ENCODE measurements at places on chromosomes 2 and 18. TPM values are rescaled to one million over a fixed set of nuclear protein-coding genes. Genes with fewer than 3 reads are reported as not detected.

- no peak overlapping the region for H3K4me3 ChIP-seq
- DNase-seq = no peak
- no peaks in the 10 kb centered on the region for H3K4me1 ChIP-seq
Measured at GRCh38 chr18:50749421-50749820, 70.4 kb downstream of the MRO start.

GRCh38 chr2:26989156-26989555 lies 18.7 kb downstream of the MAPRE3 start:
- no peak overlapping the region for H3K27ac ChIP-seq
- no peaks in the 10 kb centered on the region for H3K27me3 ChIP-seq
- no peak overlapping the region for H3K4me3 ChIP-seq
- DNase-seq = no peak

DNA sequence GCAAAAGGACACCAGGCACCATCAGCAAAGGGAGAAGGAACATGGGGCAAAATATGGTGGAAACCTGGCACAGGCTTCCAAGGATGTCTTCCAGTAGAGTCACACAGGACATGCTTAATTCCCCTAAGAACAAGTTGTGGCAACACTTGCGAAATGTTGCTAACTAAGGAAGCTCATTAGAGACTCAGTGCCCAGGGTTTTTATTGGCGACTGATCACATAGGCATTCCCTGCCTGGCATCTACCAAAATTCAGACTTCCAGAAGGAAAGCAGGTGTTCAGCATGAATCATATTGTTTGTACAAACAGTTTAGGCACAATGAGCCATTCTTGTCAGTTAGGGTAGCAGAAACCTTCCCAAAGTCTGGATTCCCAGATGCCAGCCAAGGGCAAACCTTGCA lies 25.7 kb downstream of the SLC4A1AP start:
- H3K27ac ChIP-seq = no peak overlapping the region
- H3K4me1 ChIP-seq = no peaks in the 10 kb centered on the region
- H3K4me3 ChIP-seq = no peak overlapping the region
- H3K27me3 ChIP-seq = no peaks in the 10 kb centered on the region
- peaks cover 8% of the 10 kb centered on the region for H3K36me3 ChIP-seq

GRCh38 chr2:134674687-134675086 lies 44.1 kb downstream of the TMEM163 start:
- no peak for DNase-seq
- no peak overlapping the region for H3K27ac ChIP-seq
- no peaks in the 10 kb centered on the region for H3K36me3 ChIP-seq
- no peak overlapping the region for H3K4me3 ChIP-seq
- H3K27me3 ChIP-seq = no peaks in the 10 kb centered on the region

DNA sequence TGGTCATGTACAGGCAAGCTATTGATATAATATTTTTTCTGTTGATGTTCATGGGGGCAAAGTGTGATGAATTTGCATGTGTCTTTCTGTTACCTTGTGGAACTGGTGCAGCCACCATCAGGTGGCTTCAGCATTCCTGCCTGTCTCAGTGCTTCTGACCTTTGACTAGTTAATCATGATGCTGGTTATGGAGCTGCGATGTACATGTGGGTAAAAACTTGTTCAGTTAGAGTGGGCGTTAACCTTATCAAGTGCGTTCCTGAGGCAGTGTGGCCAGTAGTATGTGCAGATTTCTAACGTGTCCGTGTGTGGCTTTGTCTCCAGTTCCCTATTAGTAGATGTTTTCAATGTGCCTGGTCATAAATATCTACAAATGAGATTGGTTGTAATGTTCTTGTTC lies 127.4 kb upstream of the ZSWIM2 start:
- H3K4me1 ChIP-seq = no peaks in the 10 kb centered on the region
- no peaks in the 10 kb centered on the region for H3K27me3 ChIP-seq
- H3K36me3 ChIP-seq = no peaks in the 10 kb centered on the region
- DNase-seq = no peak
- no peak overlapping the region for H3K4me3 ChIP-seq
- no peak overlapping the region for H3K27ac ChIP-seq

- peaks cover 6% of the 10 kb centered on the region for H3K36me3 ChIP-seq
- H3K27ac ChIP-seq = no peak overlapping the region
- DNase-seq = no peak
- no peaks in the 10 kb centered on the region for H3K27me3 ChIP-seq
- no peak overlapping the region for H3K4me3 ChIP-seq
- H3K4me1 ChIP-seq = peaks cover 2% of the 10 kb centered on the region
Measured at GRCh38 chr2:19932928-19933327, 31.1 kb upstream of the TTC32 start.

- H3K27ac ChIP-seq = no peak overlapping the region
- DNase-seq = no peak
- H3K36me3 ChIP-seq = no peaks in the 10 kb centered on the region
- no peak overlapping the region for H3K4me3 ChIP-seq
- no peaks in the 10 kb centered on the region for H3K4me1 ChIP-seq
Measured at GRCh38 chr2:51581636-51582267, 549.8 kb upstream of the NRXN1 start.

The ACVR2A gene
- 26.2 TPM for total RNA-seq

The CMPK2 gene
- 3.7 TPM for total RNA-seq

DNA sequence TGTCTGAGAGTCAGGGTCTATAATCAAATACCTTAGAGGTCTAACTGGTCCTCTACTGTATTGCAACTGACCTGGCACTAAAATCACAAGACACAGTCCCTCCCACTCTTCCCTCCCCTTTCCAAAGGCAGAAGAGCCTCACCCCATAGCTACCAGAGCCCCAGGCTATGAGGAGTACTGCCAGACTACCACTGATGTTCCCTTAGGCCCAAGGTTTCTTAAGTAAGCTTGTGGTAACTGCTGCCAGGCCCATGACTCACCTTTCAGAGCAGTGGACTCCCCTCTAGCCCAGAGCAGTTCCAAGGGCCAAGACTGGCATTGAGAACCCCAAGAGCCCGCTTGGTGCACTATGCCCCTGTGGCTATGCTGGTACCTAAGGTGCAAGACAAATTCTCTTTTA lies 1193.4 kb downstream of the DSC3 start:
- H3K4me1 ChIP-seq = no peaks in the 10 kb centered on the region
- no peaks in the 10 kb centered on the region for H3K27me3 ChIP-seq
- H3K36me3 ChIP-seq = no peaks in the 10 kb centered on the region
- no peak overlapping the region for H3K27ac ChIP-seq
- DNase-seq = no peak

DNA sequence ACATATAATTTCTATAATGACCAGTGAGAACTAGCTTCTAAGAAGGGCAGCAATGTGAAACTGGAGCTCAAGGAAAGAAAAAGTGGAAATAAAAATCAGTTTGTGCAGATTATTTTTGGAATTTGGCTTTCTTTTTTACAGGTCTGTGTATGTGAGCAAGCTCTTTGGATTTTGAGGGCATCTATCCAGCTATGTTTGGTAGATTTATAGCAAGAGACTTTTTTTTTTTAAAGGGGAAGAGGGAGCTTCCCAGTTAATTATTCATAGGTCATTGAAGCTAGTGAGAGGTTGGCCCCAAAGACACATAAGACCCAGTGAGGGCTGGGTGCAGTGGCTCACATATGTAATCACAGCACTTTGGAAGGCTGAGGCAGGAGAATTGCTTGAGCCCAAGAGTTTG lies 24.0 kb upstream of the COLEC12 start:
- H3K27ac ChIP-seq = peak overlapping the region; percentile 79
- no peak for DNase-seq

- H3K4me1 ChIP-seq = no peaks in the 10 kb centered on the region
- peak overlapping the region; percentile 56 for H3K4me3 ChIP-seq
- no peaks in the 10 kb centered on the region for H3K36me3 ChIP-seq
Measured at GRCh38 chr2:31234683-31235503, 941 bp downstream of the EHD3 start.

The FABP1 gene
- not detected for total RNA-seq

GRCh38 chr2:60648191-60648590 lies 94.7 kb upstream of the BCL11A start:
- H3K4me1 ChIP-seq = no peaks in the 10 kb centered on the region
- DNase-seq = no peak
- H3K27ac ChIP-seq = no peak overlapping the region
- no peaks in the 10 kb centered on the region for H3K27me3 ChIP-seq
- no peaks in the 10 kb centered on the region for H3K36me3 ChIP-seq
- no peak overlapping the region for H3K4me3 ChIP-seq

GRCh38 chr2:117771969-117772630 lies 42.4 kb upstream of the DDX18 start:
- H3K4me1 ChIP-seq = no peaks in the 10 kb centered on the region
- DNase-seq = no peak
- no peaks in the 10 kb centered on the region for H3K27me3 ChIP-seq
- no peaks in the 10 kb centered on the region for H3K36me3 ChIP-seq

The LDLRAD4 gene
- 61.9 TPM for total RNA-seq

The PROM2 gene
- 1.4 TPM for total RNA-seq

- H3K36me3 ChIP-seq = peaks cover 12% of the 10 kb centered on the region
- H3K4me3 ChIP-seq = no peak overlapping the region
- no peaks in the 10 kb centered on the region for H3K27me3 ChIP-seq
- no peaks in the 10 kb centered on the region for H3K4me1 ChIP-seq
Measured at GRCh38 chr2:84435345-84436025, 23.6 kb downstream of the SUCLG1 start.

- H3K4me3 ChIP-seq = no peak overlapping the region
- peaks cover 2% of the 10 kb centered on the region for H3K4me1 ChIP-seq
- no peak overlapping the region for H3K27ac ChIP-seq
Measured at GRCh38 chr2:73830871-73831401, 2.2 kb downstream of the STAMBP start.

DNA sequence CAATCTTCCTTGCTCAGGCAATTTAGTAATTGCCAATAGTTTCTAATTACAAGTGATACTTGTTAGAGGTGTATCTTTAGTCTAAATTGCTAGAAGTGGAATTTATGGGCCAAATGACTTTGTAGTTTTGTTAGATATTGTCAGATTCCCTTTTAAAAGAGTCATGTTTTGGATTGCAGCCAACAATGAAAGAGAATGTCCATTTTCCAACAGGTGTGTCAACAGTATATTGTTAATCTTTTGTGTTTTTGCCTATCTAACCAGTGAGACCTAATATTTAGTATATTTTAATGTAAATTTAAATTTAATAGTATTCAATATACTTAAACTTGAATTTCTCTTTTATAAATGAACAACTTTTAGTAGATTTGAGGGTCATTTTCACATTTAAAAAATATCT lies 259.4 kb upstream of the ETAA1 start:
- H3K36me3 ChIP-seq = no peaks in the 10 kb centered on the region
- H3K4me3 ChIP-seq = no peak overlapping the region
- H3K4me1 ChIP-seq = no peaks in the 10 kb centered on the region
- H3K27me3 ChIP-seq = no peaks in the 10 kb centered on the region
- H3K27ac ChIP-seq = no peak overlapping the region
- no peak for DNase-seq

DNA sequence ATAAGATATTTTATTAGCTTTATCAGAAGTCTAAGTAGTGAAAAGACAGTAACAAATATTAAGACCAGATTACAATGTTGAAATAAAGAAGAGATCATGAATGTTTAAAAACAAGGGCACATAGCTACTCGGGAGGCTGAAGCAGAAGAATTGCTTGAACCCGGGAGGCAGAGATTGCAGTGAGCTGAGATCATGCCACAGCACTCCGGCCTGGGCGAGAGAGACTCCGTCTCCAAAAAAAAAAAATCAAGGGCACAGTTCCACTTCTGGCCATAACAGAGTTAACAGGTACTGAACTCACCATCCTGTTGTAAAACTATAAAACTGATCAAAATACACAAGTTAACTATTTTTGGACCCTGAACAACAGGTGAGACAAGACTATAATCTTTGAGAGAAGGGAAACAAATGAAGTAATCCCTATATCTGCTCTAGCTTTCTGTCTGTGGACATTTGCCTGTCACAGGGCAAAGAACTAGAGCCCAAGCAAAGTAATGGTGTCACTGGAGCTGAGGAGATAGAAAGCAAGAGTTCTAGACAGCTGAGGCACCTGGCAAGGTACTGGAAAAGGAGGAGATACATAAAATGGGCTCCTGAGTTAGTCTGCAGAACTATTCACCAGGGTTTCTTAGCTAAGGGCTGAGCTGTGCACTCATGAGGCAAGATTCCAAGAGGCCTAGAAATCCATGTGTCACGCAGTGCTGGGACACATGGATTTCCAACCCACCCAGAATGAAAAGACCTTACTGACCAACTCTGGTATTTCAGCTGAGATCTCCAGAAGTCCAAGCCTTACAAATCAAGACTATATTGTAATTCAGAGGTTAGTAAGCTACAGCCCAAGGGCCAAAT lies 15.2 kb downstream of the MMADHC start:
- peak overlapping the region; percentile 86 for H3K27ac ChIP-seq
- H3K36me3 ChIP-seq = peaks cover 2% of the 10 kb centered on the region
- H3K4me1 ChIP-seq = peaks cover 2% of the 10 kb centered on the region
- no peak overlapping the region for H3K4me3 ChIP-seq

The CDH19 gene
- total RNA-seq = 9.6 TPM

The CCDC74B gene
- total RNA-seq = 1.3 TPM

DNA sequence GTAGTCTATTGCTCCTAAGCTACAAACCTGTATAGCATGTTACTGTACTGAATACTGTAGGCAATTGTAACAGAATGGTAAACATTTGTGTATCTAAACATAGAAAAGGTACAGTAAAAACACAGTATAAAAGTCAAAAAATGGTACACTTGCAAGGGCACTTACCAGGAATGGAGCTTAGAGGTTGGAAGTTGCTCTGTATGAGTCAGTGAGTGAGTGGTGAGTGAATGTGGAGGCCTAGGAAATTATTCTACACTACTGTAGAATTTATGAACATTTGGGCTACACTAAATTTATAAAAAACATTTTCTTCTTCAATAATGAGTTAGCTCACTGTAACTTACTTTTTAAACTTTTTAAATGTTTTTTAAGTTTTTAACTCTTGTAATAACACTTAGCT lies 19.0 kb downstream of the NABP1 start:
- no peaks in the 10 kb centered on the region for H3K27me3 ChIP-seq
- peaks cover 2% of the 10 kb centered on the region for H3K4me1 ChIP-seq
- DNase-seq = no peak
- H3K36me3 ChIP-seq = no peaks in the 10 kb centered on the region
- H3K4me3 ChIP-seq = no peak overlapping the region

DNA sequence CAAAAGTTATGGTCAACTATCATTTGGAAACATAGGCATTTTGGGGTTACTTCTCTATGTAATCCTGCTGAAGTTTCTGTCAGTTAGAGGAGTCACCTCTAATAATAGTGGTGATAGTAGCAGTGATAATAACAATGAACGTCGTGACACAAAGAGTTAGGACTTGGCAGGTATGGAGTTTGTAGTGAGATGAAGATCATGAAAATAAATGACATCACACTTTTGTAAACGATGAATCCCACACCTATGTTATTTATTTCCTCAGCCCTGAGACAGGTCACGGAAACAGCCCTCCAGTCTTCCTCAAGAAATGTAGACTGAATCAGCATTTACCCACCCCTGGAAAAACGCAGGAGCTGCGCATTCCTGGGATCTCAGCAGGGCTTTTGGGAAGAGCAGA lies 38.8 kb downstream of the TSN start:
- DNase-seq = no peak
- no peak overlapping the region for H3K4me3 ChIP-seq
- no peak overlapping the region for H3K27ac ChIP-seq
- H3K27me3 ChIP-seq = peaks cover 5% of the 10 kb centered on the region
- no peaks in the 10 kb centered on the region for H3K4me1 ChIP-seq

- H3K27me3 ChIP-seq = peaks cover 2% of the 10 kb centered on the region
- no peaks in the 10 kb centered on the region for H3K36me3 ChIP-seq
- DNase-seq = no peak
- H3K27ac ChIP-seq = no peak overlapping the region
Measured at GRCh38 chr2:122148128-122148767, 392.8 kb downstream of the TSN start.
